NCI-H1092 treated with DMSO at 0.1 percent for 48 hours (cell line): ENCODE measurements at places on chromosomes 11 and 22.
A peak's percentile ranks its signal among the peaks of the same experiment; 100 is the strongest.

GRCh38 chr11:9601037-9601875 lies 27.8 kb downstream of the WEE1 start:
- no peak for DNase-seq

DNA sequence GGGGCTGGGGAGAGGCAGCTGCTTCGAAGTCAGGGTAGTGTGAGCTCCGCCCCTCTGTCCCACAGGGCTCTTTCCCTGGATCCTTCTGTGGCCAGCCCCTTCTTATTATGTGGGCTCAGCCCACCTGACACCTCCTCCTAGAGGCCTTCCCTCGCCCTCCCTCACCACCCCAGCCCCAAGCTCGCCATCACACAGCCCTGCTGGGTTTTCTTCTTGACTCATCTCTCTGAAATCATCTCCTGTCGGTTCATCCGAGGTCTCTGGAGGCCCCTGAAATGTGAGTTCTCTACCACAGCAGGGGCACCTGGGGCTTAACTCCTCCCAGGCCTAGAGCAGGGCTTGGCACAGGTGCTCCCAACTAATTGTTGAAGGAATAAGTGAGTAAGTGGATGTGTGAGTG lies 65.2 kb downstream of the CACNA1I start:
- DNase-seq: no peak

GRCh38 chr11:124612567-124613246 lies 1.5 kb downstream of the PANX3 start:
- no peak for DNase-seq

DNA sequence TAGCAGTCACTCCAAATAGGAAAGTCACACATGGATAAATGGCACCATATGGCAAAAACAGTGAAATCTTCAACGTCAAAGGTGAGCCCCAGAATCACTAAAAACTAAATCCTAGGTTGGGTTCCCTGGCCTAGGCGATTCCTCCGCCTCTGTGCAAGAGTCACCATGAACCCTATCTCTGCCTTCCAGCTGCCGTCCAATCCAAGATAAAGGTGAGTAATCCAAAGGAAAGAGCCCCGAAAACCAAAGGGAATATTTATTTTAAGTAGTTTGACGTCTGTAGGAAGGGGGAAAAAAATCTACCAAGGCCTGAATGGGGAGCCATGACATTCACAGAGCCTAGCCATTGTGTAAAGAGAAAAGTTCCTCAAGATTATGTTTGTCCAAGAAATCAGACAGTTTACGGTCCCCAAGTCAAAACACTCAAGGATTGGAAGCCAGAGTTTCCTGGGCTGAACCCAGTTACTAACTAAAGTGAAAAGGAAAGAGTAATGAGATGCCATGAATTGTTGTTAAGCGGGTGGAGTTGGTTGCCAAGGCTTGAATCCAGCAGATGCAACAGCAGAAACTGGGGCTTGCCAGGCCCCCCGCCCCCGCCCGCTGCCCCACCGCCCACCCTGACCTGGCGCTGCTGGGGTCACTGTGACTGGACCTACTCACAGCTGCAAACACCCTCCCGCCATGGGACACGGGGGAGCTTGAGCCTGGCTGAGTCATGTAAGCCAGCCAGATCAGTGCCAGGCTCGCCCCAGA lies 39.7 kb upstream of the ETS1 start:
- DNase-seq: no peak

DNA sequence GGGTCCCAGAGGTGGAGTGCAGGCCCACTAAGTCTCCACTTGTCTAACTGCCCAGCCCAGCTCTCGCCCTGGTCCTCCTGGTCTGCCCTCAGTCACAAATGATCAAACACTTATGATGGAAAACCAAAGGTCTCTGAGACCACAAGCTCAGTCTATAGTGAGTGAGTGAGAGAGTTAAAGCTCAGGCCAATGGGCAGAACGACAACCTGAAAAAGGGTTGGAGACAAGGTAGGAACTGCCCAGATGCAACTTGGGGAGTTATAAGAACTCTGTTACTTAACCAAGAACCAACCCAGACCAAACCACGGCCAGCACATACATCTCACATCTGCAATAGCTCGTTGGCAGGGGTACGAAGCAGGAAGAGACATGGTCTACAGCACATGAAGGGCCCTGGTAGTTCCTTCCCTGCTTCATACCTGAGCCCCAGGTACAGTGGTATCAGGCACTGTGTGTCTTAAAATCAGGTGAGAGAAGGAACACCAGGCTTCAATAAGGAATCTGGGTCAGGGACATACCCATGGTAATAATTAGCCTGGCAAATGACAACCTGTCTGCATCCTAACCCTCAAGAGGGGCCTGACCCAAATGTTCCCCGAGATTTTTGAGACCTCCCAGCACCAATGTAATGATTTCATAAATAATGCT lies 35.7 kb downstream of the SERPIND1 start:
- no peak for DNase-seq

GRCh38 chr11:19813158-19813879 lies 100.7 kb downstream of the NAV2 start:
- no peak for DNase-seq

GRCh38 chr11:92384358-92384757 lies 159.7 kb downstream of the FAT3 start:
- no peak for DNase-seq

- DNase-seq: no peak
Measured at GRCh38 chr11:124846070-124846673, 19.1 kb upstream of the ROBO3 start.

DNA sequence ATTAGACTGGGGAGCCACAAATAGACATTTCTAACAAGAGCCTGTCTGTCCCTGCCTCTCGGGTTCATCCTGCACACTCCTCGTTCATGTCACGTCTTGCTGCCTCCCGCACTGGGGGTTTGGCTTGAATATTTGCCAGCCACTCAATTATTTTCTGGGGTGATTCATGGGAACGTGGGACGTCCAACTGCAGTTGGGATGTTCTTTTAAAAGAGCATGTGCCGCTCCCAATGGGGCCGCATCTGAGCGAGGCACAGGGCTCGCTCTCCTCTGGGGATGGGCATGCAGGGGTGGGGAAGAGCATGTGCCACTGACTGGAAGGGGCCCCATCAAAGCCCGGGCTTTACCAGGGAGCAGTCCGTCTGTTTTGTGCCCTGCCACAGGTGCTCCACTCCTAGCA lies 43.4 kb downstream of the PARVG start:
- no peak for DNase-seq

DNA sequence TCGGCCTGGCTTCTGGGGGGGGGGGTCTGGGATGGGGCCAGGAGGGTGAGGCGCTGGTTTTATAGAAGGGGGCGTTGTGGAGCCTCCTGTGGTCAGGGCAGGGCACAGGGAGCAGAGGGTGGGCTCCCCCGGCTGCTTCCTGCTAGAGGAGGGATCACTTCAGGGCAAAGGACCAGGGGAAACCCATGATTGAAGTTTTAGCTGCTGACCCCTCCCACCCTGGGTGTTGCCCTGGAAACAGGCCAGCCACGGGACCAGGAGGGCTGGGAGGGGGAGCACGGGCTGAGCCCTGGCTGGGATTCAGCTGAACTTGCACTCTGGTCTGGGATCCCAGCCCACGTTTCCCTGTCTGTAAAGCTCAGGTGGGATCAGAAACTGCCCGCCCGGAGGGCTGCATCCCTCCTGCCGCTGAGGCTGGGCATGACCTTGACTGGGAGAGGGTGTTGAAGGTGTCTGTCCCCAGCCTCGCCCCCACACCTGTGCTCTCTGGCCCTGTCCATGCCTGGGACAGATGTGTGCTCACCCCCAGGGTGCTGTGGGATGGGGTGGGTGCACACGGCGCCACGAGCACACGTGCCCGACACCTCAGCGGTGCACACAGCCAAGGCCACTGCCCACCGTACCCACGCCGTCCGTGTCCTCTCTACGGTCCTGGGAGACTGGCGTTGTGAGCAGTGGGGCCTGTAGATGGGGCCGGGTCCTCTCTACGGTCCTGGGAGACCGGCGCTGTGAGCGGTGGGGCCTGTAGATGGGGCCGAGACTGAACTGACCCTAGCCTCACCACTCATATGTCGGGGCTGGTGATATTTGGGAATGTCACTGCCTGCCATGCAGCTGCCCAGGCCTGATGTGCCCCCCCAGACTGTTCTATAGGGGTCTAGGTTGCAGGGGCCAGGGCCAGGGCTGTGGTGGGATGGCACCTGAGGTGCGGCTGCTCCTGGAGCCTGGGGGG lies 2.3 kb downstream of the TSPAN4 start:
- DNase-seq: no peak

GRCh38 chr22:28247667-28248363 lies 328.8 kb upstream of the PITPNB start:
- DNase-seq: peak; percentile 19

DNA sequence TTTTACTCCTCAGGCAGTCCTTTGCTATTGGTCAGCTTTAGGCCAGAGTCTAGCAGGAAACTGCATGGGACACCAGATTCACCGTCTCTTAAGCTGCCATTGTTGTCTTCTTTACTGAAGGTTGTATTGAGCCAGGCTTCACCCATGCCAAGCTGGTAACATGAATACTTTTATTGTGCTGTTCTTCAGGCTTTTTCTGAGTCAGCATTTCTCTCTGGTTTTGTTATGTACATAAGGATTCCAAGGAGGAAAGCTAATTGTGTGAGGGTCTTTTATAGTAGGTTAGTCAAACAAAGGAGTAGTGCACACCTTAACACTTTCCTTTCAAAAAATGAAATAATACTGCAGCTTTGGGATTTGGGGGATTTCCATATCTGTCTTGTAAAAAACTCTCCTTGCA lies 252.8 kb downstream of the JRKL start:
- no peak for DNase-seq

- DNase-seq: no peak
Measured at GRCh38 chr22:46575911-46576555, 38.6 kb upstream of the CELSR1 start.

DNA sequence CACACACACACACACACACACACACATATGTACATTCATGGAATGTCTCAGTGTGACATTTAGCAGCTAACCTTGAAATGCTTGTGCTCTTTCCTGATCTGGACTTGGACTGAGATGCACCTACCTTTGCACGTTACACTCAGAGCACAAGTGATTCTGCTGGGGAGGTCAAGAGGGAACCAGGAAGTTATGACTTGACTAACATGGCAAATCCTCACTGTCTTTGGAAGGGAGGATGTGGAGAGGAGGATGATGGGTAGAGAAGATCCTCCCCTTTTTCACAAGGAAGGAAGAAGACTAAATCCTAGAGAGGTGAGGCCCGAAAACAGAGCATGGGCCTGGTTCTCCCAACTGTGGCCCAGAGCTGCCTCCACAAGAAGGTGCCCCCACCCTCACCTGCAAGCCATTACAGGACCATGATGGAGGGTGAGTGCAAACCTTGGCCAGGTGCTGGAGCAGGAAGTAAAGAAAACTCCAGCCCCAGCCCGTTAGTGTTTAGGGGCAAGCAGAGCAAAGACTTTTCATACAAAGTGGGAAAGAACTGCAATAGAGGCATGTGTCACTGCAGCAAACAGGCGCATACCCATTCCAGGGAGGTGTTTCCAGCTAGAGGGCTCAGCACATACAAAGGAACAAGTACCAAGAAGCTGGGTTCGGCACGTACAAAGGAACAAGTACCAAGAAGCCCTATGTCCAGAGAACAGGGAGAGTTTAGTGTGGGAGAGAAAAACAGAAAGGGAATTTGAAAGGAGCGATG lies 26.4 kb downstream of the SCN4B start:
- no peak for DNase-seq

DNA sequence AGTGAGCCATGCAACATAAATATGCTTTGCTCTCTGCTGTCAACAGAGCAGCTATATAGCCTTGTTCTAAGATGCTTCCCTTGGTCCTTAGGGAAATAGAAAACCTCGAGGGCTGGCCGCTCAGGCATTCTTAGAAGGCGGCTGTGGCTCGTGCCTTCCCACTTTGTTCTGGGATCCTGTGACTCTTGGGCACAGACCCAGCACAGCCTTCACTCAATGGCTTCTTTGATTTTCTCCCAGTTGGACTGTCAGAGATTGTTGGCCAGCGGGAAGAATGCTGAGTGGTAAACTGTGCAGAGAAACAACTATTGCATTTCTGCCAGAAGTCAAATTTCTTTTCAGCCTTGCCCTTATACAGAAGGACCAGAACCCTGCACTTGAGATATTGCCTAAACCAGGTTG lies 9.5 kb upstream of the MICAL2 start:
- no peak for DNase-seq

- DNase-seq: no peak
Measured at GRCh38 chr11:108491936-108492335, 6.2 kb downstream of the POGLUT3 start.

GRCh38 chr11:18669711-18670110 lies 28.9 kb upstream of the TMEM86A start:
- no peak for DNase-seq

GRCh38 chr11:66015454-66015881 lies 3.7 kb downstream of the CST6 start:
- no peak for DNase-seq

GRCh38 chr11:128484172-128484571 lies 103.2 kb downstream of the ETS1 start:
- no peak for DNase-seq

DNA sequence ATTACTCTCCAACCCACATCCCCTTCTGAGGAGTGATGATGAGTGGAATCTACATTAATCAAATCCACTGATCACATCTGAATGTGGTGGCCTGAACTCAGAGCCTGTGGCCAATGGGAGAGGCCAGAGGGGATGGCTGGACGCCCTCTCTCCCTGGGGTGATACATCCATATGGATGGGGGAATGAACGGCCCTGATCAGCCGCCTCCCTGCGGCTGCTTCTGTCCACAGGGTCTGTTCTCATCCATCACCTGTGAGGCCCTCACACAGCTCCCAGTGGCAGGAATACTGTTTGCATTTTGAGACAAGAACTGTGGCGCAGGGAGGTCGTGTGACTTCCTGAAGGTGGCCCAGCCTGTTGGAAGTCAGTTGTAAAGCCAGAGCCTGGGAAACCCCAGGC lies 78.3 kb upstream of the SHISAL1 start:
- DNase-seq: no peak

DNA sequence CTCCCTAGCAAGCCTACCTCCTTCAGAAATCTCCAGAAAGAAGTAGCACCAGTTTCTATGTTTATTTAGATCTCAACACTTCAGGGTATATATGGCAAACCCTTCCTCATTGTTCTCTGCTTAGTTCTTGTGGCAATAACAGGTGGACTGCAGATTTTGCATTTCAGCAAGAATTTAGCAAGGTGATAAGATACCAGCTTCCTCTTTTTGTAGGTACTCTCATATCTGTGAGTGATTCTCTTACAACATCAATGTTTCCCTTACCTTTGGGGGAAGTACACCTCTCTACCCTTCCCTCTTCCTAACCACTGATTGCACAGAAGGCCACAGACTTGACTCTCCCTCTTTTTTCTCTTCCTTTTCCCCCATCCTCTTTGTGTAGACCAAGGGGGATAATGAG lies 230.9 kb upstream of the SESN3 start:
- DNase-seq: no peak

GRCh38 chr22:50530580-50530876 lies 716 bp upstream of the TYMP start:
- no peak for DNase-seq

GRCh38 chr11:108530426-108530825 lies 32.2 kb upstream of the POGLUT3 start:
- no peak for DNase-seq

DNA sequence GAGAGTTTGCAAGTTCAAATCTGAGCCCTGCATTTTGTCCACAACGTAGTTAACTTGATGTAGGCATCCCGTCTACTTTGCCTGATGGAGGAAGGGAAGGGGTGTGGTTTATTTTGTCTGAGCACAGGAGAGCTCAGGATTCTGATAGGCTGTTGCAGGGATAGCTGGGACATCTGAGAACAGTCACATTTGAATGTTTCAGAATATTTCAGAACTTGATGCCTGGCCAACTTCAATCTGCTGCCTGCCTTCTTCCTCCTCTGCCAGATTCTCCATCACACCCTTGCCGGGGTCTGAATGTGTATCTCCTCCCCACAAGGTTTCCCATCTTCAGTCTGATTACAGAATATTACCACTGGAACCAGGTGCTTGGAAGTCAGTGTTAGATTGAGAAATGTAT lies 51.6 kb downstream of the NTM start:
- no peak for DNase-seq

- DNase-seq: no peak
Measured at GRCh38 chr11:124470561-124471227, 25.2 kb upstream of the OR8B8 start.
